ENCODE measurements at places on chromosomes 5 and 9.

DNA sequence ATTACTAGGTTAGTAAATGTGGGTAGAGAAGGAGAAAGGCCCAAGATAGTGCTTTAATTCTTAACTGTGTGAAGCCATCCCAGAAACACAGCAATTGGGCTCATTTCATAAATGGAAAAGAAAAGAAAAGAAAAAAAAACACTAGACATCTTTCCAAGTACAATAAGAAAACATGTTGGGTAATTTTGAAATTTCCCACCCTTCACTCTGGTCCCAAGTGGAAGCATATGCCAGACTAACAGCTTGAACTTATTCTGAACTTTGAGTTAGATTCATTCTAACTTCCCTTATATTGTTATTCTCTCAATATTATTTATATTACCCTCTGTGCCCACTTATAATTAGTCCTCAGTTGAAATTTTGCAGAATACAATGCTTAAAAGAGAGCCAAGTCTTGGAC lies 113.4 kb upstream of the GHR start:
- no peak for DNase-seq

DNA sequence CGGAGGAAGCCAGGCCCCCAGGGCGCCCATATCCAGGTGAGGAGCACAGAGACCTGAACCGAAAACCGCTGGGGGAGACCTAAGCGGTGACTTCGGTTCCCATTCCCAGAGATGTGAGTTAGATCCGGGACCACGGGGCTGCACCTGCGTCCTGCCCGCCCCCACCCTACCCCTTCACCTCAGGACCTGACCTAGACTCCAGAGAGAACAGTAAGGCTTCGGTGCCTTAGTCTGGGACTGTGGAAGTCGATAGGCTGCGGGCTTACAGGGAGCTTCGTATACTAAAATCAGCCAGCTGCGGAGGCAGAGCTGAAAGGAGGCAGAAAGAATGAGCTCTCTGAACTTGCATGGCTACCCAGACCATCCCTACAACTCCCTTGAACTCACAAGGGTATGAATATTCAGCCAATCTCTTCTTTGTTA lies 518 bp upstream of the FAM13B start:
- no peak for DNase-seq

DNA sequence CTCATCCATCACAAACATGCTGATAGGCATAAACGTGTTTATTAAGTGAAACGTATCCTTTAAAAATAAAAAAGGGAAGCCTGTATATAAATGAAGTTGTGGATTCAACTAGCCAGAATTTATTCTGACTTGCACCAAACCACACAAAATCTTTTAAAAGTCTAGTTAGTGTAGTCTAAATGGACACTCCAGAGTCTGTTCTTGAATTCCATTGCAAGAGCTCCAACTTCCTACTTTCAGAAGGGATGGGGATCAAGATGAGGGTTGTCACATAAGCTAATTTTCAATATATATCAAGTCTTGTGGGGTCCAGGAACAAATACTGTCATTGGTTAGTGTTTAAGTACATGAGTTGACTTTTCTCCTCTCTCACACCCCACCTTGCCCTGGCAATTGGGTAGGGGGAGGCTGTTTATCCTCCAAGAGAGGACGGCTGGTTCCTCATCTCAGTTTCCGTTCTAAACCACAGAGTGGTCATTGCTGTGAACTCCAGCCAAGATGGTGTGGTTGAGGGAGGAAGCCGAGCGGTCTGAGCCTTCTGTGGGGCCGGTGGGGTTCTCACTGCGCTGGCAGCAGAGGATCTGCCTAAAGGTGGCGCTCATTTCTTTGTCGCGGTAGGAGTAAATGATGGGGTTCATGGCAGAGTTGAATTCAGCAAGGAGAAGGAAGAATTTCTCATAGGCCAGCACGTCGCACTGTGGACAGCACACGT lies 163.2 kb downstream of the LPAR1 start:
- DNase-seq: peak; percentile 32

DNA sequence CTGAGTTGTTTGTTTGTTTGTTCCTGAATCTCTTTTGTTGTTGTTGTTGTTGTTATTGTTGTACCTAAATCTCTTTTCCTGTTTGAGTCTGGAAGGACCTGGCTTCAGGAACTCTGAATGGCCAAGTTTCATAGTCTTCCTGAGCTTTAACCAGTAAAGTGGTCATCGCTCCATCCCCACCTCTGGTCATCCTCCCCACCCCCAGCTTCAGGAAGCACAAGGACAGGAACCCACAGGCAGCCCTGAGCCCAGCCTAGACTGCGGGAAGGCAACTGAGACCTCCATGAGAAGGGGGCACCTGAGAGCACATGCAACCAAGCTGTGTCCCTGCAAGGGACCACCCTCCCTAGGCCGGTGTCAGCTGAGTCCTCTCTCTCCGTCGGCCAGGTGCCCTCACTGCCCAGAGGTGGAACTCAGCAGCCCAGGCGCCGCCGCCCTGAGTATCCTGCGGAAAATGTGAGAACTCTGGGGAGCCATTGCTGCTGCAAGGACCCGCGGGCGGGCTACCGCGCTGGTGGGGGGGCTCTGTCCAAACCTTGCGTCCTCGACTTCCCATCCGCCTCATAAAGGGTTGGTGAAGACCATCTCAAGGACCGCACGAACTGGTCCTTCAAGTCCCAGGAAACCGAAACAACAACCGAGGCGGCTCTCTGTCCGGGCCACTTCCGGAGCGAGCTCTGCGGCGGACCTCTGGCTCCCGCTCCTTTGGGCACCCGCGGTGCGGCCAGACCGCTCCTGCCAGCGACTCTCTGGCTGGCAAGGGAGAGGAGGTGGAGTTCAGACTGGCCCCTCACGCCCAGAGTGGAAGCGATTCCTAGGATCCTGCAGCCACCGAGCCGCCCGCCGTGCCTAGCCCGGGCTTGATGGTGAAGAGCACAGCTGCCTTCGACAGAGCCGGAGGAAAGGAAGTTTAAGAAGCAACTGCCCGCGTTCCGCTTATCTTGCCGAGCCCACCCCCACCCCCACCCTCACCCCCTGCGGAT lies 4.2 kb downstream of the BARX1 start:
- DNase-seq: no peak

- DNase-seq: no peak
Observed at GRCh38 chr5:127088251-127088650, 14.9 kb upstream of the C5orf63 start.

- DNase-seq: no peak
Observed at GRCh38 chr5:54965806-54966205, 19.6 kb downstream of the ESM1 start.

DNA sequence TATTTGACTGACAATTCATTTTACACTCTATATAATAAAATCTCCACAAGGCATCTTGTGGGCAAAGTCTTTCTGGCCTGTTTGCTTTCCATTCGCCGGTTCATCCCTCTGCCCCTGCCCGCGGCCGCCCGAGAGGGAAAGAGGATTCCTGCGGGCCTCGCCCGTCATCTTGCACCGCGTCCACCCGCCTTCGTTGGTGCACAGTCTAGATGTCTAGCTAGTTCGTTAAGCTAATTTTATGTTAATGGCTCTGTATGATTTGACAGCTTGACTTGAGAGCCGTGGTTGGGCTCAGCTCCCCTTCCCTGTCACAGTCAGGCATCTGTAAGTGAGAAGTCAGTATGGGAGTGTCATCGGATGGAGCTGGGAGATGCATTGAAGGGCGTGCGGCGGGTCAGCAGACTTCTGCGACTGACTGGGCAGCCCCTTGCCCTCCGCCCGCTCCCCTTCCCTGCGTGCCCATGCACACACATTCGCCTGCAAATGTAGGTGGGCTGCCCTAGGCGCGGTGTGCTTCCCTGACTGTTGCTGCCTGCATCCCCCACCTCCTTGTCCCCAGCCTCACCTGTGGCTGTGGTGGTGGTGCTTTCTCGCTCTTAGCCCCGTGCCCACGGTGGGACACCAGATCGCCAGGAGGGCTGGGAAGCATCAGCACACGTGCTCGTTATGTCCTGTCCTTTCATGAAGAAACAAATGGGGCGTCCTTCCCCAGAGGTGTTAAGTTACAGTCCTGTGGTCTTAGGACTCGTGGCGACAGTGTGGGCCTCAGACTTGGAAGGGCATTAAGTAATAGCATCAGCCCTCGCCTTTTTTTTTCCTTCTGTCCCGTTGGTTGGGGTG lies 25.9 kb upstream of the PRDM12 start:
- DNase-seq: no peak

DNA sequence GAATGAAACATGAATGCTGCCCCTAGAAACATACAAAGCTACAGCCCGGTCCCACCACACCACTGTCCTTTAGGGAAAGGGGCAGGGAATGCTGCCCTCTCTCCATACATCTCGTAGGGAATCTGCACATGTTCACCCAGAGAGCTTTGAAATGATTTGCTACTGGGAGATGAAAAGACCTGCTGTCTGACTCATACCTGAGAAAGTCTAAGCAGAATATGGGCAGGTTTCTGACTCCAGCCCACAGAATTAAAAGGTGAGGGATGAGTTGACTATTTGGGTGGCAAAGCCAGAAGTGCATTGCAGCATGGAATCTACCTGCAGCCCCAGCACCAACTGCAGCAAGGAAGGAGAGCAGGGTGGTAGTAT lies 297.9 kb downstream of the TLE1 start:
- DNase-seq: no peak

- DNase-seq: no peak
Observed at GRCh38 chr9:135037521-135038250, 49.8 kb upstream of the OLFM1 start.

DNA sequence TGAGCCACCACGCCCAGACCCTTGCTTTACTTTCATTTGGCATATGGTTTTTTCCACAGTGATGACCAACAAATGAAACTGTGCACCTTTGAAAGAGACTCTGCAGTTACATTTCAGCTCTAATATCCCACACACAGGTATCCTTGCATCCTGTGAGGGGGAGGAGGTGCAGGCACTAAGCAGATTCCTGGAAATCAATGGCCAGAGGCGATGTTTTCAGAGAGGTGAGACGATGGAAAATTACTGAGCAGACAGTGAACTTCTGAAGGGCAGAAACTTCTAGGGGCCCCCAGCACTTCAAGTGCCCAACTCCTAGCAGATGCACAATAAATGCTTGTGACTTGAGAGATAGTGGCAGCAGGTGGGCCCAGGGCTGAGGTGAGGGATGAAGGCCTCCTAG lies 29.8 kb upstream of the GNE start:
- DNase-seq: no peak

- peak; percentile 12 for DNase-seq
Observed at GRCh38 chr5:127757576-127757975, 54.4 kb downstream of the CCDC192 start.

- DNase-seq: no peak
Observed at GRCh38 chr5:6682239-6682638, 31.0 kb upstream of the TENT4A start.

GRCh38 chr5:92769978-92770377 lies 811.0 kb downstream of the NR2F1-AS1 start:
- DNase-seq: no peak

GRCh38 chr5:179267671-179268083 lies 77.6 kb downstream of the ADAMTS2 start:
- DNase-seq: no peak

GRCh38 chr9:25990376-25990775 lies 312.1 kb upstream of the TUSC1 start:
- no peak for DNase-seq

DNA sequence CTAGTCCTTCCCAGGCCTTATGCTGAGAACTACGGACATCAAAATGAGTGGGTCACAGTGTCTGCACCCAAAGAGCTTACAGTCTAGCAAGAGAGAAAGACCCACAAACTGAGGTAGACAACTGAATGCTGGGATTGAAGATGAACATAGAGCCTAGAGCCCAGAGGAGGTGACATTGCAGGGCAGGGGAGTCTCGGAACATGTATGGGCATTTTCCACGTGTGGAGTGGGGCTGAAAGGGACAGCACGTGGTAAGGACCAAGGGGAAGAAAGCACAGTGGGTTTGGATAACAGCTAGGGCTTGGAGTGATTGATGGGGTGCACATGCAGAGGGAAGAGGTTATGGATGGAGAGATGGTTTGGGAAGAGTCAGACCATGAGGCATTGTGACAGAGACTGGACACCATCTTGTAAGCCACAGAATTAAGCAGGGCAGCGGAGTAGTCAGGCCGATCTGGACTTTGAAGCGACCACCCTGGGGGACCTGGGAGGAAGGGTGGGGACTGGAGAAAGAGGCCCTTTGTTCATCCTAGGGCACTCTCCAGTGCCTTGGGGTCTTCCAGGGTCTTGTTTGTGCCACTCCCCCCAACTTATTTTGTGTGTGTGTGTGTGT lies 47.5 kb upstream of the SH3PXD2B start:
- DNase-seq: no peak

DNA sequence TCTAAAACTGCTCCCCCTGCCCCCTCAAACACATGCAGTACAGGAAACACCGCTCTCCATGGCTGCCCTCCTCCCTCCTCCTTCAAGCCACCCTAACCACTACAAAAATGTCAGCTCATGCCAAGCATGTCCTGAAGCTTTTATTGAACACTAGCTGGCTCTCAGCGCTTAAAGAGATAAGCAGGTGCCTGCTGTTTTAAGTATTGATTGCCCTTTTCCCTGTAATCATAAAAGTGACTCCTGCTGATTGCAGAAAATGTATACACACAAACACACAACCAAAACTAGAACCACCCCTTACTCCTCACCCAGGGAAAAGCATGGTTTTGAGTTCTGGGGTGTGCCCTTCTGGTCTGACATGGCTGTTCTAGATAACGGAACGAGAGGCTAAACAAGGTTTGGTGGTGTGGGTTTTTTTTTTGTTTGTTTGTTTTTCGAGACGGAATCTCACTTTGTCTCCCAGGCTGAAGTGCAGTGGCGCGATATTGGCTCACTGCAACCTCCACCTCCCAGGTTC lies 3.7 kb upstream of the UCK1 start:
- no peak for DNase-seq

GRCh38 chr5:6483880-6484382 lies 35.3 kb downstream of the UBE2QL1 start:
- DNase-seq: no peak

DNA sequence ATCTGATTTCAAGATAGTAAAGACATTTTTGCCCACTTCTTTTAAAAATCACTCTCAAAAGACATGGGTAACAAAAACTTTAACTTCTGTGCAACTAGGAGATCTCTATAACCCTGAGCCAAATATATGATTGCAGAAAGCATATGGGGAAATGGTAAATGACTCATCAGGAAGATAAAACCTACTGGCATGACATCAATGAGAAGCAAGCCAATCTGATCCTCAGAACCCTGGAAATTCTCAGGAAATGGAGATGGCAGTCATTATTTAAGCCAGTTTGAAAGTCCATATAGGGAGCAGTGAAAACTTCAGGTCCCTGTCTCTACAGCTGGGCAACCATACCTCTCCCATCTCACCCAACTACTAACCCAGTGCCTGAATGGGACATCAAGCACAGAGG lies 249.7 kb upstream of the NREP start:
- no peak for DNase-seq

GRCh38 chr5:57386958-57387357 lies 95.7 kb downstream of the ACTBL2 start:
- DNase-seq: no peak

GRCh38 chr9:73148447-73148937 lies 3.2 kb upstream of the ANXA1 start:
- no peak for DNase-seq

- no peak for DNase-seq
Observed at GRCh38 chr5:111699324-111699723, 57.7 kb downstream of the NREP start.

- peak; percentile 51 for DNase-seq
Observed at GRCh38 chr5:149740866-149741459, 10.9 kb downstream of the PPARGC1B start.

- peak; percentile 57 for DNase-seq
Observed at GRCh38 chr9:20930836-20931235, 100.6 kb downstream of the HACD4 start.

- no peak for DNase-seq
Observed at GRCh38 chr9:126219166-126219565, 107.5 kb upstream of the MVB12B start.

All from hippocampal formation (tissue), 2 donors.